ENCODE measurements at places on chromosomes 1 and 21.

GRCh38 chr1:7379441-7379971 is 391.6 kb upstream of the VAMP3 start:
- no peak for DNase-seq

DNA sequence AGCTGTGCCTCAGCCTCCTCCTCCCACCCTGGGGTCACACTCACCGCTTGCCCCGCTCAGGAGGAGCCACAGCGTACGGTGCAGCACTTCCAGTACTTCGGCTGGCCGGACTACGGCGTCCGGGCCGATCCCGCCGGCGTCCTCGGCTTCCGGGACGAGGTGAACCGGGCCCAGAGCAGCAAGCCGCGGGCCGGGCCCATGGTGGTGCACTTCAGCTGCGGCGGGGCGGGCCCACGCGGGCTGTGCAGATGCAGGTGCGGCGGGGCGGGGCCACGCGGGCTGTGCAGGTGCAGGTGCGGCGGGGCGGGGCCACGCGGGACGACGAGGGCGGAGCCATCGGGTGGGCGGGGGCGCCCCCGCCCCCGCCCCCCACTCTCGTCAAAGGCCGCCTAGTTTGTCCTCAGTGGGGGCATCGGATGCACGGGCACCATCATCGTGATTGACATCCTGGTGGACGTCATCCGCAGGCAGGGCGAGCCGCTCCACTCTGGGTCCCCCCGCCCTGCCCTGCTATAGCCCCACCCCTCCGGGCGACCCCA is 5.5 kb downstream of the RNF223 start:
- DNase-seq, result peak; percentile 54

- no peak for DNase-seq
Observed at GRCh38 chr1:14850563-14850962, 252.1 kb downstream of the KAZN start.

DNA sequence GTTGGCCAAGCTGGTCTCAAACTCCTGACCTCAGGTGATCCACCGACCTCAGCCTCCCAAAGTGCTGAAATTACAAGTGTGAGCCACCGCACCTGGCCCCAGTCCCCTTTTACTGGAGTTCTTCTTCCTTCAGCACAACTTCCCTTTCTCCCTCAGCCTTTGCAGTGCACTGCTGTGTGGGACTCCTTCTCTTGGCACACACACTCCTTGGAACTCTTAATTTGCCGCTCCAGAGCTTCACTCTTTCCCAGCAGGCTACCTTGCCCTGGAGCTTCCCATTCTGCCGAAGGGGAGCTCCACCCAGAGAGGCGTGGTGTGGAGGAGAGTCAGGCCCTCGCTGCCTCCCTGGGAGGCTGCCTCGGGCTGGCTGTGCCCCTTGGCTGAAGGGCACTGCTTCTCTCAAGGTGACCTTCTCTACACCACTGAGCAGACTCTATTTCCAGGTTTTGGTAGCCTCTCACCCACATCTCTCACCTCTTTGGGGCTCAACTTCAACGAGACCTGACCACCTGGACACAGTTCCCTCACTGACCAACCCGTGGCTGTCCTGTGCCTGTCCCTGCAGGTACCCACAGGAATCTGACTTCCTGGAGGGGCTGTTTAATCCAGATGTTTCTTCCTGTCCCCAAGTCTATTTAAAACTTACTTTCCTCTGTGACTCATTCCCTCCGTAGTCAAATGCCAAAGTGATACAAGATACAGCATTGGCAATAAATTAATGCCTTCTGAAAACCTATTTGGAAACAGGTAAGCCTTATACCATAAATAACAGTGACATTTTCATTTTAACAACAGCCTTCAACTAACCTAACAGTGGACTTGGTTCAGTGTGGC is 227.3 kb upstream of the KIAA0040 start:
- no peak for DNase-seq

GRCh38 chr1:12433323-12434053 is 184.5 kb downstream of the DHRS3 start:
- no peak for DNase-seq

DNA sequence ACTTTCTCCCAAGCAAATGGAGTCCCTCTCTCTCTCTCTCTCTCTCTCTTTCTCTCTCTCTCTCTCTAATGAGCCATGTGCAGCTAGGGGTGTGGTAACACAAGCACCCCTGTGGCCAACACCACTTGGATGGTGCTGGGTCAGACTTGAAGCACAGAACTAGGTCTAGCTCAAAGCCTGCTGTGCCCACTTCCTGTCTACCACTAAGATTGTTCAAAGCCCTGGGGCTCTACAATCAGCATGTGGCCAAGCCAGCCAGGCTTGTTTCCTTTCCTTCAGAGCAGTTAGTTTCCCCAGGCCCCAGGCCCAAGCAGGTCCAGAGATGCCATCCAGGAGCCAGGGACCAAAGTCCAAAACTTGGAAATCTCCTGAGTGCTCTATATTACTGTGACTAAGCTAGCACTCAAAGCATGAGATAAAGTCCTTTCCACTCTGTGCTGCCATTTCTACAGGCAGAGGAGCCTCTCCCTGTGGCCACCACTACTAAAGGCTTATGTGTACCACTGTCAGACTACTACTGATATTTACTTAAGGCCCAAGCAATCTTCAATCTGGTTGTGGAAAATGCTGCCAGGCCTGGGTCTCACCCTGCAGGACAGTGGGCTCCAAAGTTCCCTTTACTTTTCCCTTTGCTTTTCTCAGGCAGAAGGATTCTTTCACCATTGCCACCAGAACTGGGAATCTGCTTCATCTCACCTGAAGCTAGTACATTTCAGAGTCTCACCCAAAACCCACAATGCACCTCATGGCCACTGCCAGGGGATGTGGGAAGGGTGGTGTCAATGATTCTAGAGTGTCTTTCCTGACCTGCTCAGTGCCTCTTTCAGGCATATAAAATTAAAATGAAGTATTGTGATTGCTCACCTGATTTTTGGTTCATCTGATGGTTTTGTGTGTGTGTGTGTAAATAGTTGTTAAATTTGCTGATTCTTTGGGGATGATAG is 999.5 kb downstream of the NCAM2 start:
- DNase-seq, result no peak
